Fibroblast of skin of scalp (primary cell): ENCODE measurements at places on chromosomes 2 and 18.

DNA sequence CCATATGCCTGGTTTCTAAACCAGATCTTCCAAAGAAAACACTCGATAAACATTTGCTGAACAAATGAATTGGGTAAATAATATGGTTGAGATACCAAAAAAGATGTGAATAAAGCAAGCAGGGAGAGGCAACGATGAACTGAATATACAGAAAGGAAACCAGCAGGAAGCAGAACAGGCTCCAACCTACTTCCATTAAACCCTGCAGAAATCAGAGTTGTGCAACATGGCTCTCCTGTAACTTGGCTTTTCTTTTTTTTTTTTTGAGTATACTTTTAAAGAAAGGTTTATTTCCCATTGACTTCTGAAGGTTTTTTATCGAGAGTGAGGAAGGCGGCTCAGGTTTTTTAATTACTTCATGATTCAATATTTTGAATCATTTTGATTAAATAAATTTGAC is 23.5 kb downstream of the ITSN2 start:
- DNase-seq: no peak

DNA sequence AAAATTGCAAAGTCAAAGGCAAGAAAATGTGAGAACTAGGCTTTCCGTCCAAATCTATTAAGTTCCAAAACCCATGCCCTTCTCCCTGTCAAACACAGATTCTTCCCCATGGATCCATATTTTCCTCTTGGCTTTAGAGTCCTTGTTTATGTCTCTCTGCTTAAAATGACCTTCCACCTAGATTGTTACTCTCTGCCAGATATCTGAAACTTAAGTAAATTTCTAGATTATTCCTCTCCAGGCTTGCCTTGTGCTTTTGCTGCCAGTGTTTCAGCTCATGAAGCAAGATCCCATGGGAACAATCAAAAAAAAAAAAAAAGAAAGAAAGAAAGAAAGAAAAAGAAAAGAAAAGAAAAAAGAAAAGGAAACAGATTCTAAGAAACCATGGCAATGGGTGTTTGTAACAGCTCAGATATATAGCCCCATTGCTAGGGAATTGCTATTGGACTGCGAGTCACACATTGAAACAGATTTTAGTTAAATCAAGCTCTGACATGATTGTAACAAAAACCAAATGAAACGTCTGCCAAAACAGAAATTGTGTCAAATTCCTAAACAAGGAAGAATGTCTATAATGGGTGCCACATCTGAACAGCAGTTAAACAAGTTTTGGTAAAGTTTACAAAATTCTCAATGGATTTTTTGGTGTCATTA is 660.7 kb upstream of the CNTNAP5 start:
- DNase-seq: no peak

DNA sequence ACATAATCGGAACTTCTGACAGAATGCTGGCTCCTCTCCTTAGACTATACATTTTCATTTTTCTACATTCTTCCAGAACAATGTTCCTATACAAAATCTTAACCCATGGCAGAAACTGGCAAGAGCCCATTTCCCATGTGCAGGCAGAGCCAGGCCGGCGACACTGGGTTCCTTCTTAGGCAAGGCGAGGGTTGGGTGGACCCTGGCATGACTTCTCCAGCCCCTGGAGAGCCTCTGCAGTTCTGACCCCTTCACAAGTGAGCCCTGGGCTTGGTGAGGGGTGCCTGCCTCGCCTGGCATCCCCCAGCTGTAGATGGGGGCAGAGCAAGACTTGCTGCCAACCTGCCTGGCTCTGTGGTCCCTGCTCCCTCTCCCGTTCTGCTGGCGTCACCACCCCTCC is 5.0 kb downstream of the GYPC start:
- no peak for DNase-seq

- no peak for DNase-seq
Observed at GRCh38 chr2:105032476-105032875, 5.4 kb upstream of the MRPS9 start.

DNA sequence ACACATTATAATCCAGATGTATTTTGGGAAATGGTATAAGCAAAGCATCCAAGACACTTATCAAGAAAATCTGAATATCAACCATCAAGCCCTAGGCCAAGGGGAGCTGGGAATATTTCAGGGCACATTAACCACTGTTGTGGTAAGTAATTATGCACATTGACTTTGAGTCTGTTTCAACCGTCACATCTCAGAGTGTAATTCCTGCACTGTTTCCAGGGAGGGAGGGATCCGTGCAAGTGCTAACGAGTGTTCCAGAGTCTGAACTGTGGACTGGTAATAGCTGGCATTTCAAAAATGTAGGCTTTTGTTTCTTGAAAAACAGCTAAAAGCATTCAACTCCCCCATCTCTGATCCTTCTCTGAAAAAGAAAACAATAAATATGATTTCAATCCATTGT is 681.6 kb downstream of the BCL11A start:
- peak; percentile 11 for DNase-seq

GRCh38 chr18:24014986-24015638 is 558 bp downstream of the TTC39C start:
- DNase-seq: peak; percentile 82

DNA sequence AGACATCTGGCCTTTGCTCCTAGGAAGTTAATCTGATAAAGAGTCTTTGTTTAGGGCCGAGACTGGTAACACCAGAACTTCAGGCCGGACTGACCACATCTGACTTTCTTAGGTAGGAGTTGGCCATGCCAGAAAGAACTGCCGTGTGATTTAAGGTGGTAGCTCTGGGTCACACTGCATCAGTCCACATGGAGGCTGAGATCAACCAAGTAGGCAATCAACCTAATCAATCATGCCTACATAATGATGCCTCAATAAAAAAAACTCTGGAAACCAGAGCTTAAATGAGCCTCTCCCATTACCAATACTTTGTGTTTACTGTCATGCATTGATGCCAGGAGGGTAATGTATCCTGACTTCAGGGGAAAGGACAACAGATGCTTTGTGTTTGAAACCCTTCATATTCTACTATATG is 44.1 kb upstream of the ORC2 start:
- no peak for DNase-seq

- no peak for DNase-seq
Observed at GRCh38 chr18:48164701-48165100, 234.2 kb upstream of the SMAD2 start.

DNA sequence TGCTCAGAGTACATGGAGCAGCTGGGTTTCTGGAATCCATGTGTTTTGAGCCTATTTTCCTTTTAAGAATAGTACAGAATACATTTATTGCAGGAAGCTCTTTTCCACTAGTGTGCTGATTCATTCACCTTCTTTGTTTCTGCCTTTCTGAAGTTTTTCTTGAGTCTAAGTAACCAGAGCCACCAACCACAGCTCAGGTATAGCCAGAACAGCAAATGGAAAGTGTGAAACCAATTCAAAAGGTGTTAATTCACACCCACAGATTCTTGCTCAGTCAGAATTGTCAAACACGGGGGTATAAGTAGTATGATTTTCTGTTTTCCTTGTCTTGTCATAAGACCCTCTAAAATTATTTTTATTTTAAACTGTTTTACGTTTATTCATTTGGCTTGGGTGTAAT is 75.9 kb upstream of the DYNAP start:
- DNase-seq: no peak

DNA sequence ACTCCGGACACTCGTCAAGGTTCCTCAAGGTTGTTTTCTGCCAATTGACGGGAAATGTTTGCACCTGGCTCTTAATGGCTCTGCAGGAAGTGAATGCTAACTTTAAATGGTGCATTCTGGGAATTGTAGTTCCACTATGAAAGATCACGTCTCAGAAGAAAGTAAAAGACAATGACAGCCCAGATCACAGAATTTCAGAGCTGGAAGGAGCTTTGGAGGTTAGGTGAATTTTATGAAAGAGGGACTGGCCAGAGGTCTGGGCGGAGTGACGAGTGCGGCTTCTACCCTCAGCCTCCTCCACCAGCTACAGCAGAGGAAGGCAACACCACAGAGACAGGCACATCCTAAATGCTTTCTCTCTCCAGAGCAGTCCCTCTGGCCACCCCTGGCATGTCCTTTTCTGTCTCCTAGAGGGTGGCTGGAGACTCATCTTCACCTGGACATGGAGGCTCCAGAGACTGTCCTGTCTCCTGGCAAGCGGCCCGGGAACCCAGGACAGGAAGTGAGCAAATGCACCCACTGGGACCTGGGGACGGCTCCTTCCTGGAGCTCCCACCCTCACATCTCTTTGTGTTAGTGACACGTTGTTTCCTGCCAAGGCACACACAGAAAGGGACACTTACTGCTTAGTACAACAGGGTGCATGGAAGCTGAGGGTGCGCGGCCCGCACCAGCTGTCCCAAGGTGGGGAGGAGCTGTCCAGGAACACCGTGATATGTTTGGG is 19.4 kb downstream of the THAP4 start:
- no peak for DNase-seq

DNA sequence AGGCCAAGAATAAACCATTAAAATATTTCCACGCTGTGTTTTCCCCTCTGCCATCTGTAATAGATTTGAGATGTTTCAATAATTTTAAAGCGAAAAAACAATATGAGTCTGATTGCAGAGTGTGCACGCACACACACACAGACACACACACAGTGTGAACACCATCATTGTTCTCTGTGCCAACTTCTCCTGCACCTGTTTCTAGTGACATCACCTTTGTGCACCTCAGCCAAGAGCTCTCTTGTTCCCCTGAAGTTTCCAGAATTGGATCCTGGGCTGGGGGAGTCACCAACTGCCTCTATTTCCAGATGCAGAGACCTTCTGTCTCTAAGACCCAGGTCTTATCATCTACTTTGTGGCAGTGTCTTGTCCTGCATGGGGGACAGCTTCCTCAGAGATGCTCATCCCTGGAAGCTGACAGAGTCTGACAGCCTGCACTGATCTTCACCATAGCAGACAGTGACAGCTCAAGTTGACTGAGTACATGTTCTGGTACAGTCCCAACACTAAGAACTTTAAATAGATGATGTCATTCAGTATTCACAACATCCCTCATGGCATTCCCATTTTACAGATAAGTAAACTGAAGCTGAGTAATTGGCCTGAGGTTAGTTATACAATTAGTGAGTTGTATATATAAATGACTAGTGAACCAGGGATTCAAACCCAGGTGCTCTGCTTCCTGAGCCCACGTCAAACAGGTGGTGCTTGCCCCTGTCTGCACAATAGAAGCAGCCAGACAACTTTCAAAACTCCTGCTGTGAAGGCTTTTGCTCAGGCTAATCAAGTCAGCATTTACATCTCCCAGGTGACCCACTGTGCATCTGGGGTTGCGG is 39.4 kb downstream of the ACOXL start:
- DNase-seq: no peak

GRCh38 chr2:115573756-115574155 is 1131.3 kb downstream of the DPP10 start:
- DNase-seq: no peak

- peak; percentile 72 for DNase-seq
Observed at GRCh38 chr2:236177604-236177966, 9.4 kb upstream of the GBX2 start.

- DNase-seq: no peak
Observed at GRCh38 chr2:127645395-127646291, at the start of gene GPR17. TSS of gene GPR17 (plus strand) at chr2:127646153. CDS start at chr2:127650736, 4,583 bp downstream.

GRCh38 chr18:69097349-69097748 is 299.5 kb downstream of the CCDC102B start:
- no peak for DNase-seq

DNA sequence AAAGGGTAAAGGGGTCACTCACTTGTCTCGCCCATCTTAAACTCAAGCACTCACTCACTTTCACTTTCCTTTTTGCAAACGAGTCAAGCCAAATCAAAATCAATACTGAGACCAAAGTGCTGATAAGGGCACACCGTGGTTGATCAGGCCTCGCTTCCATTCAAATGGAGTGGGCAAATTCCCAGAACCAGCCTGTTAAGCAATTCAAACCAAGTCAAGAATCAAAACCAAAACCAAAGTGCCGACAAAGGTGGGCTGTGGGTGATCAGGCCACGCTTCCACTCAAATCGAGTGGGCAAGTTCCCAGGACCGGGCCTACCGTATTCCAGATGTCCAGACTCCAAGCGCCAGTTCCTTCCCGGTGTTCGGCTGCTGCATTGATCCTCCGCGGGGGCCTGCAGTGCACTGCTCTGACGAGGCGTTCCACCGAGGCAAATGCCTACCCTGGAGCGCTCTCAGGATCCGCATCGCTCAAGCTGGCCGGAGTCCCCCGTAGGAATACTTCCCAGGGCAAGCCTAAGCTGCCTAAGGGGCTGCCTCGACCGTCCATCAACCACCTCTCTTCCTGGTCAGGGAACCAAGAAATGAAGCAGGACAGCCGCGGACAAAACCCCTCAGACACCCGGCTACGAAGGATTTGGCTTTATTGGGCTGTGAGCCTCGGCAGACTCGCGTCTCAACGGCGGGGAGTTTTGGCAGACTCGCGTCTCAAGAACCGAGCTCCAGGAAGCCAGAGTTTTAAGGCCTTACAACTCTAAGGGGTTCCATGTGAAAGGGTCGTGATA is 89.9 kb upstream of the SLC1A4 start:
- DNase-seq: no peak

DNA sequence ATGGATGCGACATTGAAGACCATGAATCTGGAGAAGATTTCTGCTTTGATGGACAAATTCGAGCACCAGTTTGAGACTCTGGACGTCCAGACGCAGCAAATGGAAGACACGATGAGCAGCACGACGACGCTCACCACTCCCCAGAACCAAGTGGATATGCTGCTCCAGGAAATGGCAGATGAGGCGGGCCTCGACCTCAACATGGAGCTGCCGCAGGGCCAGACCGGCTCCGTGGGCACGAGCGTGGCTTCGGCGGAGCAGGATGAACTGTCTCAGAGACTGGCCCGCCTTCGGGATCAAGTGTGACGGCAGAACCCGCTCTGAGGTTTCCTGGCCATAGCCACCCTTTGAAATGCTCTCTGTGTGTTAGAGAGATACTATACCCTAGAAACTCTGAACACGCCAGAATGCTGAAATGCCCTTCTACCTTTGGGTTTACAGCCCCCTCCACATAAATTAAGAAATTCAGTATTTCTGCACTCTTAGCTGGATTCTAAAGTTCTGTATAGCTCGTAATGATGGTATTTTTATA is 659 bp downstream of the CHMP1B start:
- DNase-seq: no peak

DNA sequence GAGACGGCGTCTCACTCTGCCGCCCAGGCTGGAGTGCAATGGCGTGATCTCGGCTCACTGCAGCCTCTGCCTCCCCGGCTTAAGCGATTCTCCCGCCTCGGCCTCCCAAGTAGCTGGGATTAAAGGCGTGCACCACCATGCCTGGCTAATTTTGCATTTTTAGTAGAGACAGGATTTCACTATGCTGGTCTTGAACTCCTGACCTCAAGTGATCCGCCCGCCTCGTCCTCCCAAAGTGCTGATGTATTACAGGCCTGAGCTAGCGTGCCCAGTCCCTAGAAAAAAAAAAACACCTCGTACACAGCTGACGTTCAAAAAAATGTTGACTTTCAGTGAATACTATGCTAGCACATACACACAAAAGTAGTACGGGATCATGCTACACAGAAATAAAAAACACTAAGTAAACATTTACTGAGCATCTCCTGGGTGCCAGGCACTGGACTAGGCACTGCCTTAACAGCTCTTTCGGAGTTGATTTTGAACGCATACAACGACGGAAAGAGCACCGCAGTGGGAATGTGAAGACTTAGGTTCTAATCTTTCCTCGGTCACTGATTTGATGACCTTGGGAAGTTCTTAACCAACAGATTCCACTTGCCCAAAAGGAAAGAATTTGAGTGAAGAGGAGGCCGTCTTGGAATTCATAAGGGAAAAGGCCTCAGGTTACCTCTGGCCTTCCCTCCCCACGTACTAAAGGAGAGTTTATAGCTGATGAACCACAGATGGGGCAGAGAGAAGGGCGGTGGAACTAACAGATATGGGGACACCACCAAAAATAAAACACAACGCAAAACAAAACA is 1.1 kb downstream of the DNAJC27 start:
- DNase-seq: peak; percentile 36
